ENCODE measurements at places on chromosomes 12 and 14.

DNA sequence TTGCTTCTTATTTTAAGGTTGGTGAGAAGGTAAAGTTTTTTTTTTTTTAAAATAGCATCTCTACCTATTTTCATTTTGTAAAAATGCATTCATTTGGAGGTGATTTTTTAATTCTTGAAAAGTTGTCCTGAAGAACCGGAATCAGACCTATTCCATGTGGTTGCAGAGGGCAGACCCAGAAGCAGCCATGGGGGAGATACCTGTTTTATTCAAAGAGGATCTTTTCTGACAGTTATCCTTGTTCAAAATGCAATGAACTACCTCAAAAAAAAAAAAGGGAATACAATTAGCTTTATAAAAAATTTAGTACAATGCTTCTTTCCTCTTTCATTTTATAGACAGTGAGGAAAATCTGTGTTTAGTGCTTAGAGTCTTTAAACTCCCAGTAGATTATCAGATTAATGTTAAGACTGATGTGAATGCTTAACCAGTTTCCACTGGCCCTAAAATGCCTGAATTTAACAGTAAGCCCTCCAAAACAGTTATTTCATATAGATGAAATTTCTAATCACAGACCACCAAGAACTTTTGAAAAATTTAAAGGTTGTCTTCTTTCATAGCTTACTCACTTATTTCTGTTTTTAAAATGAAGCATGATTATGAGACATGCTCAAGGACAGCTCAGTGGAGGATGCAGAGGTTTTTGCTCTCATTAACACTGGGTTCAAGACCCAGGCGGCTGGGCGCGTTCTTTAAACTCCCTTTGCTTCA lies 8.6 kb upstream of the NEMF start:
- no peak for DNase-seq

DNA sequence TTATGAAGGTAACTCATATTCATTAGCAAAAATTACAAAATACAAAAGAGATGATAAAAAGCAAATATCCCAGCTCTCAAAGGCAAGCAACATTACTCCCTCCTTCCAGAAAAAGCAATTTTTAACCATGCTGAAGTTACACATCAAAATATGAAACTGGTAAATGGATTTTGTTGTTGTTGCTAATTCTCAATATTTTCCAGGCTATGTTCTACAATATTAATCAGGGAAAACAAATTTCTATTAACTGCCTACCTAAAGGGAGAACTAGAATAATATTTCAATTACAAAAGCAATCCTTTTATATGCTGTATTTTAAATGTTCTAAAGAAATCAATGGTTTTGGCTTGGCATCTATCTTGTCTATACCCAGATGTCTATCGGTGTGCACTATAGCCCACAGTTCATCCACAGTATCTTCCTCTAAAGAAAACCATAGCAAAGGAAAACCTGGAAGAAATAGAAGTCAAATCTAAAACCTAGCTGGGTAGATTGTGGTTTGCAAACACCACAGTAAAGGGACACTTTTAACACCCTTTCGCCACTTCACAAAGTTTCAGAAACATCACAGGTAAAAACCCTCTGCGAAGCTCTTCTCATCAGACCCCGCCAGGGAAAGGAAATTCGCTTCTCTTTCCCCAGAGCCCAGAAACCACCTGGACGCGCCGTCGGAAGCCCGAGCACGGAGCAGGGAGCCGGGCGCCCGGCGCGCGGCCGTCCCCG lies 32.0 kb downstream of the TC2N start:
- no peak for DNase-seq

DNA sequence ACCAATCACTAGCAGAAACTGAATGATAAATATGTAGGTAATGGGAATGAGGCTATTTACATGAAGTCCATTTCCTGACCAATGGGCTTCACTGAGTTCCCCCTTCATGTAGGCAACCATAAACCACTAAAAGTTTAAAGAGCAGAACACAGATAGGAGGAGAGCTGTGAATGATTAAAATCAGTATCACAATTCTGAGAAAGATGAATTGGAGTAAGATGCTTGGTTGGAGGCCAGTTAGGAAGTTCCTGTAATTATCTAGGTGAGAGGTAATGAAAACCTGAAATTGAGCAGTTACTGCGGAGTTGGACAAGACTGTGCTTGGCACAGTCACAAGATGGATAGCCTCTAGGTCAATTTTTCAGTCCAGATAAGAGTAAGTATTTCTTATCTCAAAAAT lies 56.6 kb downstream of the GALNT4 start:
- DNase-seq: no peak

GRCh38 chr12:58881816-58882215 lies 38.5 kb downstream of the LRIG3 start:
- no peak for DNase-seq

DNA sequence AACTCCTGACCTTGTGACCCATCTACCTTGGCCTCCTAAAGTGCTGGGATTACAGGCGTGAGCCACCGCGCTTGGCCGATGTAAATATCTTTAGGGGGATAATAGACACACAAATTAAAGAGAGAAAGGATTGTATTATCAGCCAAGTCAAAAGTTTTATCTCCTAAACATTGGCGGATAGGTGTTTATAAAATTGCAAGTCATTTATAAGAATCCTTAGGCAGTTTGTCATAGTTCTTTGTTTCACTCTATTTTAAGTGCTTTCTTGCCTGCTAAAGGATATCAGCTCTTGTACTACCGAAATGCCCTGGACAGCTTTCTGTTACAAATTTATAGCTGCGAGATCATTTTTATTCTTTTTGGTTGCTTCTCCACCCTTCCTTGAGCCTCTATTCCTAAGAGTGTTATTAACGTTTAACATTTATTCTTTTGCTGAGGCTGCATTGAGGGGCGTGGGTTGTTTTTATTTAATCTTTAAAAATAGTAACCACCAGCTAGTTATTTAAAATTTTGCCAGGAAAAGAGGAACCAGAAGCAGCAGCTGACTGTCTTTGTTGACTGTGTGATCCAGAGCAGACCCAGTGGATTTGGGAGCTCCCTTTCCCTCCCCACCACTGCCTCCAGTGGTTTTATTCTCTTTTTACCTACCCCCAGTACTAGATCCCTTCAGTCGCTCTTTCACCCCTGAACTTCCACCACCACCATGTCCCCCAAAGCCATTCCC lies 106.4 kb downstream of the DIP2B start:
- DNase-seq: no peak
